Caki2 (cell line): ENCODE measurements at places on chromosomes 2 and 18.

GRCh38 chr2:73031725-73032701 lies 39.5 kb downstream of the SFXN5 start:
- DNase-seq, result no peak

- DNase-seq, result no peak
Measured at GRCh38 chr2:45018023-45018422, 8.8 kb upstream of the SIX2 start.

DNA sequence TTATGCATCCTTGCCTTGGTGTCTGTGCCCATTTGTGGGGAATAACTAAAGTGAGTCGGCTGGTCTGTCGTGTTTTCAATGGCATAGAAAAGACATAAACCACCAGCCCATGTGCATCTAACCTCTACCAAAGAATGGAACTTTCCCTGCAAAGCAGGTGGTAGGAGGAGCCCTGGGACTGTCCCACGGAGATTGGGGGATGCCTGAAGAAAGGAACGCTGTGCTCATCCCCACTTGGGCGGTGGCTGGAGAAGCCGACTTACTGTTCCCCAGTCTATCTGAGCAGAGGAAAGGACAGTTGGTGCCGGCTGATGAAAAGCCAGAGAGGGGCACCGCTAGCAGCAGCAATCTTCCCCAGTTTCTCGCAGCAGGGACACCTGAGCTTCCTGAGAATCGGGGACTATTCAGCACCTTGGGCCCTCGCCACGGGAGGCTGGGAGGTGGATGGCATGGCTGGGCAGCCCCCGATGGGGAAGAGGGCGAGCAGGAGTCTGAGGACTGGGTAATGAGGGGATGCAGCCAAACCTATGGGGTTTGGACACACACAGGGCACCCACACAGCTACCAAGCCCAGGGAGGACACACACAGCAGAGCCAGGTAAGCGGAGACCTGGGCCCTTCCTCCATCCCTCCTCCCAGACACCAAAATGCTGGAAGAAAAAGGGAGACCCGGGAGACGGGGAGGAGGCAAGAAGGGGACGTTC lies 53.7 kb upstream of the AGAP1 start:
- no peak for DNase-seq

GRCh38 chr2:134815741-134816140 lies 22.7 kb upstream of the ACMSD start:
- DNase-seq, result no peak
